Right lobe of liver (tissue), 6 donors: ENCODE measurements at places on chromosomes 2 and 18. TPM values are rescaled to one million over a fixed set of nuclear protein-coding genes. Genes with fewer than 3 reads are reported as not detected.

DNA sequence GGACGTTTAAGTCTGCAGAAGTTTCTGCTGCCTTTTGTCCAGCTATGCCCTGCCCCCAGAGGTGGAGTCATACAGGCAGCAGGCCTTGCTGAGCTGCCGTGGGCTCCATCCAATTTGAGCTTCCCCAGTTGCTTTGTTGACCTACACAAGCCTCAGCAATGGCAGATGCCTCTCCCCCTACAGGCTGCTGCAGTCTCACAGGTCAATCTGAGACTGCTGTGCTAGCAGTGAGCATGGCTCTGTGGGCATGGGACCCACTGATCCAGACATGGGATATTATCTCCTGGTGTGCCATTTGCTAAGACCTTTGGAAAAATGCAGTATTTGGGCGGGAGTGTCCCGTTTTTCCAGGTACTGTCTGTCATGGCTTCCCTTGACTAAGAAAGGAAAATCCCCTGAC, 726.0 kb downstream of the ERBB4 start:
- no peak for DNase-seq

- DNase-seq, result no peak
Measured at GRCh38 chr2:177164131-177164530, 48.5 kb upstream of the HNRNPA3 start.

DNA sequence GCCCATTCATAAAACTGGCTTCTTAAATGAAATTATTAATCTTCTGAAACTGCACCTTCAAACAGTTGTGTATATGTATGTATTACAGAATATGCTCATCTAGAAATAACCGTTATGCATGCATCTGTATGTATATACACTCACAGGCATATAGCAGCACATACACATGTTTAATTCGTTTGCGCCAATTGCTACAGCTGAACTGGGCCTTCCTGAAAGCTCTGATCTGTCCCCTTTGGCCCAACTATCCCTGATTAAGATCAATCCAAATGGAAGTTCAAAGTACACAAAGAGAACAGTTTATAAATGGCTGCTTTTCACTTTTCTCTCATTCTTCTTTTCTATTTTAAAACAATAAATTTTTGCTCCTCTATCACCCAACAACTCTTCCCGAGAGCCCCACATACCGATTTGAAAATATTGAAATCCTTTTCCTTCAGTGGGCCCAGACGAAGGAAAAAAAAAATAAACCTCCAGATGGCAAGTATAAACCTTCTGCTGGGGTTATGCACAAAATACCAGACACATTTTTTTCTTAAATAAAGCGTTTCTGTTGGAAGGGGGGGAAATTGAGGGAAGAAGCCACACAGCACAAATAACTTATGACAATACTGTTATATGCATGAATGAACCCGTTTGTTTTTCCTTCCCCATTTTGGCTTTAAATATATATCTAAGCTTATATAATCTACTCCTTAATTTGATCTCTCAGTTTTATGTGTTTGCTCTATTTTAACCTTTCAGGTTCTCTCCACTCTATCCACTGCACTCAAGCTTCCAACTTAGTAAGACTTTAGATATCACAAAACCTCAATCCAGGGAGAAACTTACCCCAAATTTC, 267.3 kb downstream of the TCF4 start:
- no peak for DNase-seq

GRCh38 chr2:127733113-127733815, 32.0 kb downstream of the SFT2D3 start:
- no peak for DNase-seq

- DNase-seq, result no peak
Measured at GRCh38 chr2:230955163-230955737, 30.2 kb upstream of the GPR55 start.

DNA sequence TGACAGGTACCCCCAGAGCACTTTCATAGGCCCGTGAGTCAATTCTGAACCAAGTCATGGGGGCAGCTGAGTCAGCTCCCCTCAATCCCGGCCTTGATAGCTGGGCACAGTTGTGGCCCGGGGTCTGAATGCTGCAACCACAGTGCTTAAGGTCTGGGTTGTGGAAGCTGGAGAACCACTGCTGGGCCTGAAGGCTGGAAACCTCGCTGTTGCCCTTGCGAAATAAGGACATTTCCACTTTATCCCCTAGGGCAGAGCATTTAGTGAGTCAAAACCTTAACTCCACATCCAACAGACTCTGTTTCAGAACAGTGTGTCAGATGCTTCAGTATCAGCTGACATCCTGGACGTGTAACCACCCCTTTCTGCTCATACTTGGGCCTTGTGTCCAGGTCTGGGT, 58.6 kb downstream of the SP110 start:
- DNase-seq, result no peak

DNA sequence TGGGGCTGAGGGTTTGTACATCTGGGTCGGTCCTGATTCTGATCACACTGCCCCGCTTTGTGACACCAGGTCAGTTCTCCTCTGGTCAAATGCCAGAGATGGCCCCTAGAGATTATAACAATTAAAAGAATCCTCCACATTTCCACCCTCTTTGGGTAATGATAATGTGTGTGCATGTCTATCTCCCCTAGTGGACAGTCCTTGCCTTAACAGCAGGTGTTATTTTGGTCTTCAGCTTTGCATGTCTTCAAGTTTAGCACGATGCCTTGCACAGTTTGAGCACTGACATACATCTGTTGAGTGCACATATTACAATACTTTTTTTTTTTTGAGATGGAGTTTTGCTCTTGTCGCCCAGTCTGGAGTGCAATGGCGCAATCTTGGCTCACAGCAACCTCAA, 25.7 kb upstream of the COX7A2L start:
- DNase-seq, result no peak

- no peak for DNase-seq
Measured at GRCh38 chr2:197904446-197904845, 100.1 kb downstream of the PLCL1 start.

GRCh38 chr2:219561179-219562048, 9.9 kb downstream of the OBSL1 start:
- DNase-seq, result no peak

DNA sequence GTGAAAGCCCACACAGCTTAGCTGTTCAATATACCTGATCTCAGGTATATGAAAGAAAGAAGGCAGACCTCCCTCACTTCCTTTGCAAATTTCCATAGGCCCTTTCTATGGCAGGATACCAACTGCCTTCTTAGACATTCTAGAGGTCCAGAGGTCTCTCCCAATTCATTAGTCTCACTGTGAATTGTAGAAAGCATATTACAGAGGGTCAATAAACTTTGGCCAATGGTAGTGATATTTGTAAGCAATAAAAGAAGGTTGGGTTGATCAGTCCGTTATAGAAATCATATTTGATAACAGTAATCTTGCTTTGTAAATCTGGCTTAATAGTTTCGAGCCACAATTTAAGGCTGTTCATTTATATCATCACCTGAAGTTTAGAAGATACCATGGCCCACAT, 50.7 kb upstream of the ATP8B1 start:
- DNase-seq, result no peak

Gene CCDC85A
- total RNA-seq, result not detected

Gene HOXD3
- not detected for total RNA-seq

Gene MAL
- total RNA-seq, result not detected

Gene NMUR1
- total RNA-seq, result 0.37 TPM

Gene ASB18
- total RNA-seq, result not detected

Gene EFR3B
- 0.16 TPM for total RNA-seq
